SJSA1 (cell line): ENCODE measurements at places on chromosomes 2 and 18.

- DNase-seq = no peak
Measured at GRCh38 chr2:217285926-217286325, 426.1 kb upstream of the TNP1 start.

DNA sequence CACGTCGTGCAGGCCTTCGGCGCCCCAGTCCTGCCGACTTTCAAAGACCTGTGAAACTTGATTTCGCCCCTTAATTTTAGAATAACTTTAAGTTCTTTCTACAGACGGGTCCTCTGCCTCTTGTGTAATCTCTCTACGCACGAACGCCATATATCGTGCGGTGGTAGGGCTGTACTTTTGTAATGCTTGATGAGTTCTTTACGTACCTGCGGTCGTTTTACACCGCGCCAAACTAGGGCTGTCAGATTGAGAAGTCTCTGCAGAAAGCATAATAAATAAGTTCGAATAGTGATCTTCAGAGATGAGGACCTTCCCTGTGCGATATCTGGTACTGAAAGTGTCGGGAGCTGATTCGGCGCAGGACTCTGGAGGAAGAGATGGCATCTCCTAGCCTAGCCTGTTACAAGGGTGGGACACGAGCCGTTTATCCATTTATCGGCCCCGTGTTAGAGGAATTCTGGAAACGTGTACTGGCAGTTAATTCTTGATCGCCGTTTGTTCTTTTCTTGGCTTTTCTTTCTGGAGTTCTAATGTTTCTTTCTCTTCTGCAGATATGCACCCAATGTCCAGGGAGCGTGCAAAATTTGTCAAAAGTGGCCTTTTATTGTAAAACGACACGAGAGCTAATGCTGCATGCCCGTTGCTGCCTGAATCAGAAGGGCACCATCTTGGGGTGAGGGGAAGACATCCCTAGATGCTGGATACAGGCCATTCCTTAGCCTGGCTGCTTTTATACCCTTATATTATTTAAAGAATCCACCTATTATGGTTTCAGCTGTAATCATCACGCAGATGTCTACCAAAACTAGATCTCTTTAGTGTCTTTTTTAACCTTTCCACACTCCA is 781 bp upstream of the SLC5A6 start:
- no peak for DNase-seq

DNA sequence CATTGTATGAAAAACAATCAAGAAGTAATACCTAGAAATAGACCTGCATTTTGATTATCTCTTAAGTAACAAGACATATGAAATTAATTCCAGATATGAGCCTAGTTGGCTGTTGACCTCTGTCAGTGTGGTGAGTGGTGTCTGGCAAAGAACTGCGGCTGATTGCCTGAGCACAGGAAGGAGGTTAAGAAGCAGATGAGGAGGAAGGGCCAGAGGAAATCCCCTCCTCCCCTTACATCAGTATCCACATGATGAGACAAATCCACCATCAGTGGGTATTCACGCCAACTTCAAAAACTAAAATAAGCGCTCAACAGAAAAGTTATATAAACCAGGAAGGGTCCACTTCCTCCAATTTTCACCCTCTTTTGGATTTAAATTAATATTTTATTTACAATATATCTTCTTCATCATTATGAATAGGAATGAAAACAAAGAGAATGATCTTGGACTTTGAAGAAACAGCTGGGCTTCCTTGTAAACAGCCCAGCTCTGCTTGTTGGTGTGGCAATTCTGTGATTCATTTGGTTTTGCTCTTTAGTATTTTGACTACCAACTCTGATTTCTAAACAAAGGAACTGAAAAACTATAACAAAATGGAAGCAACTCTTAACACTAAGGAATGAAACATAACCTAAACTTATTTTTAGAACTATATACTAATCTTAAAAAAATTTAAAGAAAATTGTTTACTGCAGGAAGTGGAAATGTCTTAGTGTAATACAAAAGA is 27.3 kb downstream of the RFTN2 start:
- DNase-seq = no peak

- DNase-seq = no peak
Measured at GRCh38 chr18:47799376-47799775, 131.1 kb downstream of the SMAD2 start.

DNA sequence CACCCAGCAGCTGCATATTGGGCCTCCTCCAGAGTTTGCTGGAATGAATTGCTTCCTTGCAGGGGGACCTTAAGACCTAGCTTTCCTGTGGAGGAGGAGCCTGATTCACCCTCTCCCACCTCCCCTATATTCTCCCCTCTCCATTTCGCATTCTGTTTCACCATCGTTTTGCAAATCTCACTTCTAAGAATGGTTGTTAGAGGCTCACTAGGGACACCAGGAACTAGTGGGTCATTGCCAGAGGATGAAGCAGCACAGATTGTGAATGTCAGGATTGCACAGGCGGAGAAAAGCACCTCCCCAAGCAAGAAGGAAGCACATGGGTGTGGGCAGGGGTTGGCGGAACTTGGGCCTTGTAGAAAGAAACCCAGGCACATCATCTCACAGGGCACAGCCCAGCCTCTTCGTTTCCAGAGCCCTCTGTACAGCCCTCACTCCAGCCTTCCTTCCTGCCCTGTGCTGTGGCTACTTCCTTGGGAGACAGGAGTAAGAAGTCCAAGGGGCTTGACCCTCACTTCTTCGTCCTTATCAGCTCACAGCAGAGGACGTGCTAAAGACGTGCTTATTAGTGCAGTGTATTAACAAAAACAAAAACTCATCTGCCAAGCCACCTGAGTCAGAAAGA is 63.4 kb downstream of the TACR1 start:
- DNase-seq = no peak

DNA sequence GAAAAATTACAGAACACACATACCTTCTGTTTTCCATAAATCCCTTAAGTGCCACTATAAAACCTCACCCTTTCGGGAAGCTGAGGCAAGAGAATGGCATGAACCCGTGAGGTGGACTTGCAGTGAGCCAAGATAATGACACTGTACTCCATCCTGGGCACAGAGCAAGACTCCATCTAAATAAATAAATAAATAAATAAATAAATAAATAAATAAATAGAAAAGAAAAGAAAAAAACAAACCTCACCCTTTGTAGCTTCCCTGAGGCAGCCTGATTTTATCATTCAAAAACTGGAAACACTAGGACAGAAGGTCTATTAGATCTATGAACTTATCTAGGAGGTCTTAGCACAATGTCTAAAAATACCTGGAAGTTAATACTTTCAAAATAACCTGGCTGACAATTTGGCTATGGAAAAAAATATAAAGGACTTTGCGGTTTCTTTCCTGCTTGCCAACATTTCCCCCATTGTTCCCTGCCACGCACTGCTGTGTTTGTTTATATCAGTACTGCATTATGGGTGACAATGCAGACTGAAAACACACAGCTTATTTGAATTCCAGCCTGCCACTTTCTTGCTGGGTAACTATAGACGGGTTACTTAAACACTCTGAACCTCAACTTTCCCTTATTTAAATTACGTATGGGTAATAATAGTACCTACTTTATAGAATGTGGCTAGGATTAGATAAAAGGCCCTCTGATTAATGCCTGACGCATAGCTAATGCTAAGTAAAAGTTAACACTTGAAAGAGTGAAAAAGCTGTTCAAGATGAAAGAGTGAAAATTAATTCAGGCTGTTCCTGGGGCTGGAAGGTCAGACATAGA is 313.0 kb downstream of the RDH14 start:
- DNase-seq = peak; percentile 66

DNA sequence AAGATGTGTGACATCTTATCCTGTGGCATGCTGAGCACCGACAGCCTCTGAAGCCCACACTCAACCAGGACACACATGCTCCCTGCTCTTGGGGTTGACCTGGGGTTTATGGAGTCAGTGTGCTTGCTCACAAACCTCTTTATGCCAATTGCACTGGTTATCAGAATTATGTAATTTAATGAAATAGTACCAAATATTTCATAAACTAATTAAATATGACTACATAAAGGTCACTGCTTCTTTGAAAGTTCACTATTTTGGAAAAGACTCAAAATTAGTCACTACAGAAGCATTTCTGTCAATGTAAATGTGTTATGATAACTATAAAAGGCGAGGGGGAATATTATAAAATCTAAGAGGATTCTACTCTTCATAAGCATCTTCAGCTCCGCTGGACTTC is 76.7 kb downstream of the FHOD3 start:
- DNase-seq = no peak

GRCh38 chr2:223096235-223096970 is 44.4 kb downstream of the KCNE4 start:
- DNase-seq = no peak

DNA sequence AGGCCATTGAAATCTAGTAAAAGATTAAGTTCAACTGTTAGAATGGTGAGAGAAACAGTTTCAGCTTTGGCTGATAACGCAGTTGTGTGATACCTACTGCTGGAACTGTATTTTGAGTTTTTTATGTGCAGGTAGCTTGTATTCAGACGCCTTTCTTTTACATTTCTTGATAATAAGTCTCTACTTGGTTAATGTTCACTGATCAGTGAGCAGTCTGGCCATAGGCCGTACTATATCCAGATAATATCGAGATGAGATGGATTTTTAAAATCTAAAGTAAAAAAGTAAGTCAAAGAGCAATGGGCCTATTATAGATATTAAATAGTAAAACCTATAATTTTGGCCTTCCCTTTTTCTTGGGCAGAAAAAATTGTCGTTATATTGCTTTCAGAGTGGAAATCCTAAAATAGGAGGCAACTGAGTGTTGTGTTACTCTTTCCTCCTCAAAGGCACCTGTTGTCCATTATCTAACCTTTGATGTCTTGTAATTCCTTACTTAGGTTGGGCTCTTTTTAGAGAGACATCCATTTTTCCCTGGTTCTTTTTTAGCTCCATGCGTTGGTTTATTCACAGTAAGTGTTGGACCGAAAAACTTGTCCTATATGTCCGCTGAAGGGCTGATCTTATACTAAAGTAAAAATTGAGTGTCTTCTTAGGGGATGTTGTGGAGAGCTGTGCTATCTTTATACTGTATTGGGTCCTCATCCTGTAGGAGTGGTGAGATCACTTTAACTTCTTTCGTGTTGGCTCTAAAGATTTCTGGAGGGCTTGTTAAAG is 1.7 kb downstream of the EML4 start:
- DNase-seq = no peak

DNA sequence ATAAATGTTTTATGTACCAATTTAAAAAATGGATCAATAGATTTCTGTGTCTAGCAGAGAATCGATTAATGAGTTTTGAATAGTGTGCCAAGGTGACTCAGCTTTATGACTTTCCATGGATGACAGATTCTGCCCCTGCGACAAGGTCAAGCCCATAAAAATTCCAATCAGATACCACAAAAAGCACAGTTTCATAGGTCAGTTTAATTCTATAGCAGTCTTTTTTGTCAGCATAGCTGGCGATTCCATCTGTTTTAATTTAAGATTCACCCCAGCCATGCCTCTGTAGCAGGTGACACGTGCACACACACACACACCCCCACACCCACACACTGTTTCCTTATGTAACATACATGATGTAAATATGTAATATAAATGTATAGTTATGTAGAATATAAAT is 28.9 kb downstream of the RAB31 start:
- no peak for DNase-seq

DNA sequence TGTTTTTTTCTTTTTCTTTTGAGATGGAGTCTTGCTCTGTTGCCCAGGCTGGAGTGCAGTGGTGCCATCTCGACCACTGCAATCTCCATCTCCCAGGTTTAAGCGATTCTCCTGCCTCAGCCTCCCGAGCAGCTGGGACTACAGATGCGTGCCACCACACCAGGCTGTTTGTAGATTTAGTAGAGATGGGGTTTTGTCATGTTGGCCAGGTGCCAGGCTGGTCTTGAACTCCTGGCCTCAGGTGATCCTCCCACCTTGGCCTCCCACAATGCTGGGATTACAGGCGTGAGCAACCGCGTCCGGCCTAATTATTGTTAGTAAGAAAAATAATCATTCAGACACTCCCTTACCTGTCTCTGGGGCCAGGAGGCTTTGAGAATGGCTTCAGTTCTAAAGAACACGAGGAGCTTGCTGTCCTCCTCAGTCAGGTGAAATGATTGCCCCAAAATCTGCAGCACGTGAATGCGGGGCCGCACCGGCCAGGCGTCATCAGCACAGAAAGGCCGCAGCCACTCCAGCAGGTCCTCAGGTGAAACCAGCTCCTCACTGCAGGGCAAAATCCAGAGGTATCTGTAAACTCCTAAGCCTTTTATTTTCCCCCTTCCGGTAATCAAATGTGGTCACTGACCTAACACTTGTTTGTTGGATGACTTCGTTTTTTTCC is 342.6 kb downstream of the NBAS start:
- no peak for DNase-seq

GRCh38 chr2:85397925-85398331 is 12.2 kb downstream of the CAPG start:
- DNase-seq = no peak

DNA sequence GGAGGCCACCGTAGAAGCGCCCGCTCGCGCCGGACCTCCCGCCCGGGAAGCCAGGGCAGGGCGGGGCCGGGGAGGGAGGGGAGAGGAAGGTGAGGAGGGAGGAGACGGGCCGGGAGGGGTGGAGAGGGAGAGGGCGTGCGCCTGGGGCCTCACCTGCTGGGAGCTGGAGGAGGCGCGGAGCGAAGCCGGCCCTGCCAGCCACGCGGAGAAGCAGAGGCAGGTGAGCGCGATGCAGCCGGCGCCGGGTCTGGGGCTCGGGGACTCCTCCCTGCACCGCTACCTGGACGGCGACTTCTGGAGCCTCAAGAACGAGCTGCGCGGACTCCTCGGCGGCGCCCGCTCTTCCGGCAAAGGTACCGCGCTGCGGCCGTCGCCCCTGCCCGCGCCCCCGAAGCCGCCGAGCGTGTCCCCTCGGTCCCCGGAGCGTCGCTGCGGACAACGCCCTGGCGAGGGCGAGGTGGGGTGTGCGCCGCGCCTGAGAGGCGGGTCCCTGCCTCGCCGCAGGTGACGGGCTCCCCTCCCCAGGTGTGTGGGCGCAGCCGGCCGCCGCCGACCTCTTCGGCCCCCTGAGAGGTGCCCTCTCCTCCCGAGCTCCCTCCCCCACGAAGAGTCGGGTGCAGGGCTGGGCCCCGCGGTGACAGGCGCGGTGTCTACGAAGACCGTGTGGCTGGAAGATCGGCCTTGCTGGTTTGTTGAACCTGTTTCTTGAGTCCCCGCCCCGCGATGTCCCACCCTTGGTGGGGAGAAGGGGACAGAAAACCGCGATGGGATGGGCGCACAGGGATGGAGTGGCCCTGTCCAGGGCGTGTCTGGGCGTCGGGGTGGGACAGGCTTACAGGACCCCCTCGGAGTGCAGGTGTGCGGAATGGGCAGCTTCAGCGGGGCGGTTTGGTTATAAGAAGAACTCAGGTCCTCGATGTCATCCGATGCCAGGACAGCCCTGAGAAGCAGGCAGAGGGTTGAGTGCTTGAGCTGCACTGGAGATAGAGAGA is at the start of gene ACOXL:
Gene ACOXL (plus strand): TSS at position 152 of the 992 bp plus-strand sequence. CDS start 35,817 bp downstream, outside the sequence.
- DNase-seq = no peak

DNA sequence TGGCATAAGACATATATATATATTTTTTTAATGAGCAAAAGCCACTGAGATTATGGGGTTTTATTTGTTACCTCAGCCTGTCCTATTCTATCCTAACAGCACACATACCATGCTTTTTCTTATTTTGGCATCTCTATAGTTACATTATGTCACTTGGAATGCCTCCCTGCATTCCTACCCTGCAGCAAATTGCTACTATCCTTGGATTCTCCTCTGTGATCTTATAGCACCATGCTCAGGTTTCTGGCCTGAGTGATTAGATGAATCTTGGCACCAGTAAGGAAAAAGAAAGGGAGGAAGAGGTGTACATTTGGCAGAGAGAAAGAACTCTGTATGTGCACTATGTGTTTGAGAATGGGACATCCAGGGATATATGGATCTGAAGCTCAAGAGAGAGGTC is 86.3 kb upstream of the PELI1 start:
- no peak for DNase-seq
